ENCODE measurements at places on chromosomes 2 and 18.
A peak's percentile ranks its signal among the peaks of the same experiment; 100 is the strongest.

- DNase-seq, result no peak
Observed at GRCh38 chr18:76099931-76100457, 395.0 kb downstream of the ZNF516 start.

DNA sequence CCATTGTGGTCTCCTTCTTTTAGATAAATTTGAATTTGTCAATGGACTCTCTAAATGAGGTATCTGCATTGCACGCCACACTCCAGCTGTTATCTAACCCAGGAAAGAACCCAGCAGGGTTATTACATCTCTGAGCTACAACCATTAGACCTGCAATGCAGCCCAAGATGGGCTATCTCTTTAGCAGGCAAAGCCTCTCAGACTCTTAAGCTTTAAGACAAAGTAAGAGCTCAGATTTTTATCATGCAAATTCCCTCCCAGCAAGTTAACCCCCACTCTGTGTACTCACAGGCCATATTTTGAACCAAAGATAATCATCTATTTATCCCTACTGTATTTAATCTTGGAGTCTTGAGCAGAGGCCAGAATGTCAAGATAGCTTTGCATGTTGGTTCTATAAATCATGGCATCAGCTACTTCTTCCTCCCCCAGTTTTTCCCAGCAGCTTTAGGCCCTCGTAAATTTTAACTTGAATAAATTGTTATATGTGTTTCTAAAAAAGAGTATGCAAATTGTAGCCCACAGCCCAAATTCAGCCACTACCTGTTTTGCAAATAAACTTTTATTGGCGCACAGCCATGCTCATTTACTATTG is 273.7 kb upstream of the PKDCC start:
- DNase-seq, result no peak

DNA sequence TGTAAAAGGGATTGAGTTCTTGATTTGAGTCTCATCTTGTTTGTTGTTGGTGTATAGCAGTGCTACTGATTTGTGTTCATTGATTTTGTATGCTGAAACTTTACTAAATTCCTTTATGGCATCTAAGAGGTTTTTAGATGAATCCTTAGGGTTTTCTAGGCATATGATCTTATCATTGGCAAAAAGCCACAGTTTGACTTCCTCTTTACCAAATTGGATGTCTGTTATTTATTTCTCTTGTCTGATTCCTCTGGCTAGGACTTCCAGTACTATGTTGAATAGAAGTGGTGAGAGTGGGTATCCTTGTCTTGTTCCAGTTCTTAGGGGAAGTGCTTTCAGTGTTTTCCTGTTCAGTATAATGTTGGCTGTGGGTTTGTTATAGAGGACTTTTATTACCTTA is 4.8 kb downstream of the ANKAR start:
- DNase-seq, result no peak

- peak; percentile 27 for DNase-seq
Observed at GRCh38 chr2:174449033-174449432, 37.8 kb downstream of the GPR155 start.

- no peak for DNase-seq
Observed at GRCh38 chr2:63041592-63041991, 9.0 kb upstream of the OTX1 start.

- no peak for DNase-seq
Observed at GRCh38 chr2:233489143-233489542, 77.4 kb downstream of the USP40 start.

- peak; percentile 37 for DNase-seq
Observed at GRCh38 chr2:101188683-101189405, 37.7 kb upstream of the TBC1D8 start.

- DNase-seq, result no peak
Observed at GRCh38 chr18:74982946-74983635, 225.8 kb downstream of the PTGR3 start.

GRCh38 chr18:10454681-10455557 is 484 bp downstream of the APCDD1 start:
- peak; percentile 71 for DNase-seq

- peak; percentile 85 for DNase-seq
Observed at GRCh38 chr2:217650716-217651360, 352.0 kb downstream of the TNS1 start.

DNA sequence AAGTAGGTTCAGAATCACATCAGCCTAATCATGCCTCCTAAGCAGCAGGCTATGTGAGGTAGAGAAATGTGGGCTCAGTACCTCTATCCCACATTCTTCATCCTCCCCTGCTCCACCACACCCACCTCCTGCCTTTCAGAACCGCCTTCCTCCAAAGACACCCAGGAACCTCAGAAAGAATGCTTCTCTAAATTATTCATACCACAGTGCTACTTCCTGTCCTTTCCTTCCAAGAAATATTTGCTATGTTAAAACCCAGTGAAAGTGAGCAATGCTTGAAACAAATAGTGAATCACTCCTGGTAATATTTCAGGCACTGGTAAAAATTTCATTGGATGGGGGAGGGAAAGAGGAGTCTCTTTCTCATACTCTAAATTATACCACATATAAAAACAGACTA is 24.0 kb upstream of the CREB1 start:
- no peak for DNase-seq

- peak; percentile 50 for DNase-seq
Observed at GRCh38 chr2:128664499-128664971, 345.9 kb upstream of the HS6ST1 start.

DNA sequence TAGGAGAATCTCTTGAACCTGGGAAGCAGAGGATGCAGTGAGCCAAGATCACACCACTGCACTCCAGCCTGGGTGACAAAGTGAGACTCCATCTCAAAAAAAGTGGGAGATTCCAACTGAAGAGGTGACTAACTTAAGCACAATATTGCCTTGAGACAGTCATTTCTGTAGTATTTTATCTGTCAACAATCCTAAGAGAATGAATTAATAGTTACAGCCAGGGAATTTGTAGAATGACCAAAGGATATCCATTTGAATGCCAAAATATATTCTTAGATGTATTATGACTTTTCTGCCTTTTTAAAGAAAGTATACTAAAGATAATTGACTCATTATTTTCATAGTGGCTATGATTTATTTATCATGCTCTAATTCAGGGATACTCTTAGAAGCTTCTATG is 40.7 kb upstream of the CCDC150 start:
- no peak for DNase-seq

DNA sequence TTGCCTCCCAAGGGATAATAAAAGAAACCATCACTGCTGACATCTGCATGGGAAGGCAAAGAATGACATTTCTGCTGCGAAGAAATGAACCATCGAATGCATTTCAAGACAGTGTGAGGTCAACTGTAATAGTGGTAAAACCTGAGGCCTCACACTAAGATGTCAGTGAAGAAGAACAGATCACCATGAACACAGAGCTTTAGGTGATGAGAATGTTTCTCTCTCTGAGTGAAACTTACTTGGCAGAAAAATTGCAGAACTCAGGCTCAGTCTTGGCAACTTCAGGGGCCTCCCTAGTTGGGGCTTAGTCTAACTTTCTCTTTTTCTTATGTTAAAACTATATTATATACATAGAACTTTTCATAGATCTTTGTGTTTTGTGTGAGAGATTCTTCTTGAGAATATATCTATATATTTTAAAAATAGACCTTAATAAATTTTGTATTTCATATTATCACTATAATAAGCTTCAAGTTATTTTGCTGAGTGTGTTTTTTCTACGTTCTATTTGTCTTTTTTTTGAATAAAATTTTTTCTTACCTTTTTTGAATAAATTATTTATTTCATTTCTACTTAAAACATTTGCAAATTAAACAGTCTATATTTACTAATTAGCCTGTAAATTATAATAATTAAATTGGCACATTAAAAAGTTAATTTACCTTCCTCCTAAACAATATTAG is 427.5 kb upstream of the TRIB2 start:
- no peak for DNase-seq

DNA sequence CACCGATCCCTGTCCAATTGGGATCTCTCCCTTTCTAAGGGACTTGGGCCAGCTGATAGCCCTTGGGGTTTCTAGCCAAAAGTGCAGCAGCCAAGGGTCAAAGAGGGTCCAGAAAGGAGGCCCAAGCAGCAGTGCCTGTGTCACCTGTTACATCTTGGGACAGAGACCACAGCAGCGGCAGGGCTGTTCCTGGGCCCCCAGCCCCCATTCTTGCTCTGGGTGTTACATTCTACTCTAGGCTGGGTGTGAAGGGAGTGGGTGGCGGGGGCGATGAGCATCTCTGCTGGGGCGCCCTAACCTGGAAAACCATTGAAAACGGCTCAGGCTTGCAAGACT is 1.2 kb downstream of the PAX3 start:
- peak; percentile 72 for DNase-seq

DNA sequence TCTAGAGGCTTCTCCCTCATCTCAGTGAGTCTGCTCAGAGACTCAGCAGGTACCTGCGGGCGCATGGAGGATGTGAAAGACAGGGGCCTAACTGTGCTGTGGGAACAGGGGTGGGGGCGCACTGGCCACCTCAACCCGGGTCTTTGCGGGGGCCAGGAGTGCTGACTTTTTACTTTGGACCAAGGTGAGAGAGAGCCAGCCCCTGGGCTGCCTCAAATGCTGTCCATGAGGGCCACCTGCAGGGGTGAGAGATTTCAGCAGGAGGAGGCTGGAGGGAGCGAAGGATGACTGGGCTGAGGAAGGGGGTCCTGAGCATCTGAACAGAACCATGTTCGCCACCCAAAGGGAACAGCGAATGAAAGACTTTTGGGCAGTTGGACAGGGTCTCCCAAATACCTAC is 129.4 kb downstream of the TNS1 start:
- no peak for DNase-seq

DNA sequence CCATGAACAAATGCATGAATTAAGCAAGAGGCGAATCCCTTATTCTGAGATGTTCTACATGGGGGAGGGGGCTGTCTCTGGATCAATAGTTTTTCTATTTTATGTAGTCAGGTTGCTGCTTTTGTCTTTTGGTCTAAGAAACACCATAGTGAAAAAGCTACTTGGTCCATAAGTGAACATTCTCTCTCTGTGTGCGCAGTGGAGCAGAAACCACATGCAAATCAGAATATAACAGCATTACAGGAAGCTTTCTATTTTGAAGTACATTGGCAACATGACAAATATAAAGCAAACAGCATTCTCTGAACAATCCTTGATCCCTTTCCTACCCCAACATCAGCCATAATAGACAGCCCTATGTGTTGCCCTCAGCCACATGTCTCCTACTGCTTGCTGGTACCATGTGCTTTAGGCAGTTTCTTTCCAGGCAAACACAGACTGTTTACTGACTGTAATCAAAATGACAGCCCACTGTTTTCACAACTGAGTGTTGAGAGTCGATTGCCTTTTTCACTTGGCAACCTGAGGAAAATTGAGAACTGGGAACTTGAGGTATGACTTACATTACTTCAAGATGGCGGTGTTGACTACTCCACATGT is 10.6 kb downstream of the SCN3A start:
- no peak for DNase-seq

- DNase-seq, result no peak
Observed at GRCh38 chr2:147428120-147428747, 416.6 kb upstream of the ACVR2A start.

DNA sequence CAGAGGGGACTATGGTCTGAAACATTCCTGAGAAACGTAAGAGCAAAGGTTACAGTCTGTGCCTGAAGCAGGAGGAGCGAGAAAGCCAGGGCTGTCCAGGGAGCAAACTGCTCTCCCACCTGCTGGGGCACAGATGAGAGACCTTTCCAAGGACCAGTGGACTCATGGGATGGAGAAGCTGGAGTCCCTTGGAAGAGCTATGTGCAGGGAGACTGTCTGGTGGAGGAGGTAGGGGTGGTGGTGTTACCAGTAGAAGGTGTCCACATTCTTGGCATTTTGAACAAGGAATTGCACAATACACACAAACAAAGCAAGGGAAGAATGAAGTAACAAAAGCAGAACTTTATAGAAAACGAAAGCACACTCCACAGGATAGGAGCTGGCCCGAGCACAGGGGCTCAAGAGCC is 97.9 kb upstream of the CYRIA start:
- no peak for DNase-seq

DNA sequence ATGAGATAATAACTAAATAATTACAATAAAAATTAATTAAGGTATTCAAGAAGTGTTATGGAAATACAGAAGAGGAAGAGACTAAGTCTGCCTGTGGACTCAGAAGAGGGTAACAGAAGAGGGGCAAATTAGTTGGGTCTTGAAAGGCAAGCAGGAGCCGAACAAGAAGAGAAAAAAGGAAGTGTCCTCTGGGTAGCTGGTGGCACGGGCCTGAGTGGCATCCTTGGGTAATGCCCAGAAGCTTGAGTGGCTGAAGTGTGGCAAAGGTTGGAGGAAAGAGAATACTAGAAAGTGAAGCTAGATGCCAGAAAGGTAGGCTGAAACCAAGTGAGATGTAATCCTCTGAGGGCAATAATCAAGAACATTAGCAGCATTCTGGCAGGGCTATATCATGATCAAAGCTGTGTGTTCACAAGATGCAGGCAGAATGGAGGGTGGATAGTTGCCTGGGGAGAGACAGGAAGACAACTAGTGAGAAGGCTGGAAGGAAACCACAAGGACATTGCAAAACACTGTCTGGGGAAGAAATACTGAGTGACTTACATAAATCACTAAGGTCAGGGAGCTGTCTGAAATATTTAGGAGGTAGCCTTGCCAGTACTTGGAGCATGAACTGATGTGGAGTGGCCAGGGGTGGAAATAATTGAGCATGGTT is 16.2 kb downstream of the DOCK10 start:
- DNase-seq, result no peak

DNA sequence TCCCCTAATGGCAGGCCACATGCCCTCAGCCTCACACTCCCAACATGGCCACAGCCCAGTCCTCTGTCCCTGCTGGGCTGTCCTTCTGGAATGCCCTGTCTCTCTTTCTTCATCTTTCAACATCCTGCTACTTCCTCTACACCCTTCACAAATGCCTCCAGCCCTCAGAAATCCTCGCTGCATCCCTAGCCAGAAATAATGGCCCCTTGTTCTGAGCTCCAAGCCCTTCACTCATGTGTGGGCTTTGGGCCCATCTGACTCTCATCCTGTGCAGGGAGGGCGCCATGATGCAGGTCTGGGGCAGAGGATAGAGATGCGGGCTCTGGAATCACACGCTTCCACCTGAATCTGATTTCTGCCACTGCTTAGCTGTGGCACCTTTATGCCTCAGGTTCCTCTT is 181.9 kb downstream of the TNS1 start:
- no peak for DNase-seq

DNA sequence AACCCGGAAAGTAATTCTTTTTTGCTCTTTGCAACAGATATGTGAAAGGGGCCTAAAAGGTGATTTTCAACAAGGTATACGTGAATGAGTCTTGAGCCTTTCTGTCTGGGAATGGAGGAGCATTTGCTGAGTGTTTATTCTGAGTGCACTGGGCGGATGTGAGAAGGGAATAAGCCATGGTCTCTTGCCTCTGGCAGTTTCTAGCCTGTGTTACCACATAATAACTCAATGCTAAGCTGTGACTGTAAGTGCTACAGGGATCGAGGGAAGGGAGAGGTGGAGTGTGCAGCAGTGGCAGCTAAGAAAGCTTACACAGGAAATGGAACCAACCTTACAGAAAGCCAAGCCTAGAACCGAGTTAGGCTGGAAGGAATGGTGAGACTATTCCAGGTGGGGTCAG is 444.3 kb downstream of the SLC4A3 start:
- no peak for DNase-seq

DNA sequence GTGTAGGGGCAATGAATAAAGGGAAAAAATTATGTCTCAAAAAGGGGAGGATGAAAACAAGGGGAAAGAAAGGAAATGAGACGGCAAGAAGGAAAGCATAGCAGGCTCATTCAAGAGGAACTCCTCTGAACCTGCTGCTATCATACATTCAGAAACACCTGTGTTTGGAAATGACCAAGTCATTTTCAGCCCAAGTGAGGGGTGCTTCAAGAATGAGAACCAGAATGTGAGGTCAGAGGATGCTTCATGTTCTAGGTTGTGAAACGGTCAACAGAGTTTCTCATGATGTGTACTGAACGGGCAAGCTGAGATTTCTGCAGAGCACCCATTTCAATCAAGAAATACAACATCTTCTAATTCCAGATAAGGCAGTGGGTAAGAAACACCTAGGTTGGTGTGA is 1367.2 kb upstream of the CELF4 start:
- no peak for DNase-seq

Data from eye (tissue), 1 donor.